ENCODE measurements at places on chromosomes 3 and 15. TPM values are rescaled to one million over a fixed set of nuclear protein-coding genes. Genes with fewer than 3 reads are reported as not detected.

DNA sequence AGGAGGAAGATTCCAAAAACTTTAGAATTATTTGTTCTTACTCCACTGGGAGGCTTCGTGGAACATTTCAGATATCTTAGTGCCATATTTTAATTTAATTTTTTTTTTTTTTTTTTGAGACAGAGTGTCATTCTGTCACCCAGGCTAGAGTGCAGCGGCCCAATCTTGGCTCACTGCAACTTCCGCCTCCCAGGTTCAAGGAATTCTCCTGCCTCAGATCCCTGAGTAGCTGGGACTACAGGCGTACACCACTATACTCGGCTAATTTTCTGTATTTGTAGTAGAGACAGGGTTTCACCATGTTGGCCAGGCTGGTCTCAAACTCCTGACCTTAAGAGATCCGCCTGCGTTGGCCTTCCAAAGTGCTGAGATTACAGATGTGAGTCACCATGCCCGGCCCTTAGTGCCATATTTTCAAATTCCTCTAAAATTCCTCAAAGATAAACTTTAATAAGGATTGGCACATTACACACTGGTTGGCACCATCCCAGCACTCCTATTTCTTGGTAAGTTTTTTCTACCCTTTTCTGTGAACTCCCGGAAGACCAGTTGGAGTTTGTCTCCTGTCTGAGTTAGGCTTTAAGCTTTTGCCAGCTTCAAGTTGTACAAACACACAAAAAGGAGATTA lies 693.7 kb downstream of the MCTP2 start:
- no peaks in the 10 kb centered on the region for H3K36me3 ChIP-seq
- DNase-seq = no peak
- no peak overlapping the region for H3K27ac ChIP-seq
- H3K27me3 ChIP-seq = no peaks in the 10 kb centered on the region
- H3K4me1 ChIP-seq = no peaks in the 10 kb centered on the region

GRCh38 chr15:74396146-74396438 lies 28.6 kb upstream of the CYP11A1 start:
- DNase-seq = peak; percentile 21
- peak overlapping the region; percentile 93 for H3K27ac ChIP-seq
- no peaks in the 10 kb centered on the region for H3K36me3 ChIP-seq
- no peak overlapping the region for H3K4me3 ChIP-seq
- H3K27me3 ChIP-seq = no peaks in the 10 kb centered on the region

- H3K4me3 ChIP-seq = no peak overlapping the region
- peaks cover 21% of the 10 kb centered on the region for H3K36me3 ChIP-seq
- no peak overlapping the region for H3K27ac ChIP-seq
- DNase-seq = no peak
- no peaks in the 10 kb centered on the region for H3K4me1 ChIP-seq
These were observed 14.0 kb downstream of the RCN2 start for GRCh38 chr15:76945494-76946093.

- DNase-seq = peak; percentile 20
- no peaks in the 10 kb centered on the region for H3K4me1 ChIP-seq
- peaks cover 8% of the 10 kb centered on the region for H3K27me3 ChIP-seq
- no peaks in the 10 kb centered on the region for H3K36me3 ChIP-seq
- no peak overlapping the region for H3K4me3 ChIP-seq
These were observed 164.0 kb downstream of the IL20RB start for GRCh38 chr3:137121704-137122314.

DNA sequence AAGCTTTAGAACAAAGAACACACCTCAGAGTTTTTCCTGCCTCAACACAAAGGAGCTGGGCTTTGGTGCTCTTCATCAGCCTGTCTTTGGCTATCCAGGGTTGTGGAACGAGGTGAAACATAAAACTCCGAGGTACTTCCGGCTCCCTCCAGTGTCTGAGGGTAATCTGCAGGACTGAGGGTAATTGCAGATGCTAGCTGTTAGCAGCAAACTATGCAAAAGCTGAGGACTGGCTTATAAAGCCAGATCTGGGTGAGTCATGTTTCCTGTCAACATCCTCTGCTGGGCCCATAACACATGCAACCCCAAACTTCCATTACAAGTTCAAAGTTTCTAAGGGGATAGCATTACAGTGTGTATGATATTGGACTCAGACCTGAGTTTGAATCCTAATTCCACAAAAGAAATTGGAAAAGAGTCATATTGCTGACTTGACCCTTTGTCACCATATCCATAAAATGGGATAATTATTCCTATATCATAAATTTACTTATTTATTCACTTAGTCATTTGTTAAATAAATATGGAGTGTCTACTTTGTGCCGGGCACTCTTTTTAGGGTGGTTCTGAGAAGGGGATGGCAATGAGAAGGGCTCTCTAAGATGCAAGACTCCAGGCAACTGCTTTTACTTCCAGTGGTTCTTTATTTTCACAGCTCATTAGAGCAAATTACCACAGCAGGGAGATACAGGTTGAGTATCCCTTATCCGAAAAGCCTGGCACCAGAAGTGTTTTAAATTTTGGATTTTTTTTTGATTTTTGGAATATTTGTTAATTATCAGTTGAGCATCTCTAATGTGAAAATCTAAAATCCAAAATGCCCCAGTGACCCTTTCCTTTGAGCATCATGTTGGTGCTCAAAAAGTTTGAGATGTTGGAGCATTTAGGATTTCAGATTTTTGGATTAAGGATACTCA lies 9.5 kb upstream of the TRIM69 start:
- peaks cover 33% of the 10 kb centered on the region for H3K36me3 ChIP-seq
- no peaks in the 10 kb centered on the region for H3K27me3 ChIP-seq
- peak overlapping the region; percentile 96 for H3K4me3 ChIP-seq
- peak overlapping the region; percentile 100 for H3K27ac ChIP-seq
- peaks cover 63% of the 10 kb centered on the region for H3K4me1 ChIP-seq
- DNase-seq = peak; percentile 85

BFSP2 gene
- not detected for total RNA-seq

MYL3 gene
- not detected for total RNA-seq

ALCAM gene
- 20.3 TPM for total RNA-seq

- no peak overlapping the region for H3K27ac ChIP-seq
- H3K36me3 ChIP-seq = no peaks in the 10 kb centered on the region
- H3K27me3 ChIP-seq = no peaks in the 10 kb centered on the region
- DNase-seq = no peak
- peaks cover 7% of the 10 kb centered on the region for H3K4me1 ChIP-seq
- no peak overlapping the region for H3K4me3 ChIP-seq
These were observed 100.5 kb downstream of the XXYLT1 start for GRCh38 chr3:195170496-195170895.
